ENCODE measurements at places on chromosomes 12 and 14. TPM values are rescaled to one million over a fixed set of nuclear protein-coding genes. Genes with fewer than 3 reads are reported as not detected.

- DNase-seq, result no peak
Measured at GRCh38 chr12:121530600-121531355, 50.0 kb downstream of the KDM2B start.

- DNase-seq, result no peak
Measured at GRCh38 chr14:96944297-96944696, 147.1 kb downstream of the VRK1 start.

DNA sequence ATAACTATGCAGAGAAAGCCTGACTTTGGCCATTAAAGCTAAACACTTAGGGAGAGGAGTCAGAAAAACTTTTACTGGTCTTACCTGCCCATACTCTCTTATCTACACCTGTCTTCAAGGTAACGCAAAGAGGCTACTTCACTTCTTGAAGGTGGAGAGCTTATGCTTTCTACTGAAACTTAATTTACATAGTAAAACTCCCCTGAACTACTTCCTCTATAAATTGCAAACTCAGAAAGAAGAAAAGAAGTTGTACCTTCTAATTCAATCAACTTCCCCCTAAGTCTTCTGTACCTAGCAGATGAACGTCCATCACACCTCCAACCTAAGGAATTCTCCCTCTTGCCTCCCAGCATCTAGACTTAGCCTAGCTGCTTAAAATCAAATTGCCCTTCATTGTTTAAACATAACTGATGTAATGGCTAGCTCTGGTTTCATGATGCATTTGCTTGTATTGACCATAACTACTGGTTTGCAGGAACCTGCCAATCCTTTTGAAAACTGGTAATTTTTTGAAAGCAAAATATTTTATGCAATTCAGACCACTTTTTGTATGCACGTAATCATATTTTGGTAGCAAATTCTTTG, 87.7 kb downstream of the STON2 start:
- no peak for DNase-seq

DNA sequence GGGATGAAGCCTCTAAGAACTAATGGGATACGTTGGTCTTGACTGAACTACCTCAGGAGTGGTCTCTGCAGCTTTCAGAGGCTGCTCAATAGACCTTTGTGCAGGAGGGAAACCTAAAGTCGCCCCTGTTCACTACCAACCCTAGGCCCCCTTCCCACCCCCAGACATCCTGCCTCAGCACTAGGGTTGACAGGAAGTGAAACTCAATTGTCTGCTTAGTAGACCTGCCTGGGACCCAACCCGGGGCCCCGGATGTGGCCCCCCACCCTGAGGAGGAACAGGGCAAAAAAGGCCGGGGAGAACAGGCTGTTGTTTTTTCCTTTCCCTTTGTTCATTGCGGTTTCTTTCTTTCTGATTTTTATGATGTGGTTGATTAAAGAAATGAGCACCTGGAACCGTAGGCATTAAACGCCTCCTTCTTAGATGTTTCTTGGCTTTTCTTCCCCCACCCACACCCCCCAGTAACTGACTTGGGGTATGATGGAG, 1.6 kb upstream of the DGKA start:
- no peak for DNase-seq

DNA sequence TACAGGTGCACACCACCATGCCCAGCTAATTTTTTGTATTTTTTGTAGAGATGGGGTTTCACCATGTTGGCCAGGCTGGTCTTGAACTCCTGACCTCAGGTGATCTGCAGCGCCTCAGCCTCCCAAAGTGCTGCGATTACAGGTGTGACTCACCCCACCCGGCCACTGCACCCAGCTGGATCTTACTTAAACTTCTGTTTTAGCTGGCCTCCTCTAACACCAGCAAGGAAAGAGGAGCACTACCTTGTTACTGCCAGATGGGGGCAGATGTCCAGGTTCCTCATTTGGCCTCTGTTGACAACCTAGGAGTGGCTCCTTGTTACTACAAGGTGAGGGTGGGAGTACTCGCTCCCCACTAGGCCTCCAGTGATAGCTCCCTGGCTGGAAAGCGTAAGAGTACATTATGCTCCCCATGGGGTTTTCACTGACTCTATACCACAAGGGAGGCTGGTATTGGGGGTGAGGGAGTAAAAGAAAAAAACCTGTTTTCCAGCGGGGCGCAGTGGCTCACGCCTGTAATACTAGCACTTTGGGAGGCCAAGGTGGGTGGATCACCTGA, 13.2 kb upstream of the ARF6 start:
- peak; percentile 95 for DNase-seq

Gene ALDH6A1
- total RNA-seq, result 15.6 TPM

- no peak for DNase-seq
Measured at GRCh38 chr14:99244367-99244901, 27.6 kb downstream of the BCL11B start.

- no peak for DNase-seq
Measured at GRCh38 chr14:85461432-85462133, 68.4 kb upstream of the FLRT2 start.

GRCh38 chr12:107296681-107297089, 203.3 kb upstream of the CRY1 start:
- DNase-seq, result no peak

GRCh38 chr12:16545836-16546235, 60.1 kb downstream of the LMO3 start:
- DNase-seq, result no peak

Gene HOXC10
- total RNA-seq, result 3.8 TPM

- DNase-seq, result no peak
Measured at GRCh38 chr14:50928002-50928635, 16.2 kb downstream of the PYGL start.

Gene TAPBPL
- 0.54 TPM for total RNA-seq

GRCh38 chr12:106248312-106248845, 559 bp upstream of the CKAP4 start:
- no peak for DNase-seq

DNA sequence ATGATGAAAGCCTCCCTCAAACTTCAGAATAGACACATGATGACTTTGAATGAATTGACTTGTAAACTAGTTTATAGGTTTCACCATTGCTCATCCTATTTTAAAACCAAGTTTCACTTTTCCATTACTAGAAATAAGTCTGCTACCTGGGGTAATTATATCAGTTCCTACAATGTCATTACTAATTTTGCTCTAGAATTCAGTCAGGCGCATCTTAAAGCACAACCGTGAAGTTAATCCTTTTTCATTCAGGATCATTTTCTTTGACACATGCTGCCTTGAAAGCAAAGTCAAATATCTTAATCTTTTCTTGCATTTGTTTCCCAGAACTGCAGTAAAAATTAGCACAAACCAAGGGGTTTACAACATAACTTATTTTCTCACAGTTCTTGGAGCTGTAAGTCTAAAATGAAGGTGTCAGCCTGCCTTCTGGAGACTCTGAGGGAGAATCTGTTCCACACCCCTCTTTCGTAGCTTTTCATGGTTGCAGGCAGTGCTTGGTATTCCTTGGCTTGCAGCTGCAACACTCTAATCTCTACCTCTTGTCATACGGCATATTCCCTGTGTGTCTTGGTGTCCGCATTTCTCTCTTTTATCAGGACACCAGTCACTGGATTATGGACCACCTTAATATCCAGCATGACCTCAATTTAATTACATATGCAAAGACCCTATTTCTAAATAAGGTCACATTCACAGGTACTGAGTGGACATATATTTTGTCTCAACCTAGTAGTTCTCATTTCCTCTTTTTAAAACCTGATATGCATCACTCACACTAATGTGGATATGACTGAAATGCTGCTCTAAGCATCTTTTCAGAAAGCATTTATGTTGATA, 114.3 kb upstream of the PDZRN4 start:
- DNase-seq, result no peak

GRCh38 chr14:93027810-93028723, 87.7 kb downstream of the ITPK1 start:
- DNase-seq, result no peak

- DNase-seq, result no peak
Measured at GRCh38 chr14:106822905-106823304, 1296.5 kb downstream of the TMEM121 start.

- DNase-seq, result no peak
Measured at GRCh38 chr14:70064136-70064865, 124.5 kb downstream of the SLC8A3 start.

DNA sequence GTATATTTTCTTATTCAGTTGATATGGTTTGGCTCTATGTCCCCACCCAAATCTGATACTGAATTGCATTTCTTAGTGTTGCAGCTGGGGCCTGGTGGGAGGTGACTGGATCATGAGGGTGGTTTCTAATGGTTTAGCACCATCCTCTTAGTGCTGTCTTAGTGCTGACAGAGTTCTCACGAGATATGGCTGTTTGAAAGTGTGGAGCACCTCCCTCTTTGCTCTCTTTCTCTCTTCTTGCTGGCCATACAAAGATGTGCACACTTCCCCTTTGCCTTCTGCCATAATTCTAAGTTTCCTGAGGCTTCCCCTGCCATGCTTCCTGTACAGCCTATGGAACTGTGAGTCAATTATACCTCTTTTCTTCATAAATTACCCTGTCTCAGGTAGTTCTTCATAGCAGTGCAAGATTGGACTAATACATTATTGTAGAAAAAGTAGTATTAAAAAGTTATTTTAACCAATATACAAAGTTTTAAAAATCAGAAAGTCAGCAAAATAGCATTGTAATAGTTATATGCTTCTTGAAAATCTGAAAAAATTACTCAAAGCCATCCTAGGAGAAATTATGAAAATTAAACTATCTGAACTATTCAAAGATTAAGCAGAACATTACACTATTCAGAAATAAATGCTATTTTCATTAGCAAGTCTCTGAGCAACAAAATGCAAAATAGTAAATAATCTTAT, 84.1 kb downstream of the PPP1R12A start:
- no peak for DNase-seq

GRCh38 chr12:113940357-113941207, 25.5 kb downstream of the RBM19 start:
- no peak for DNase-seq

GRCh38 chr14:28381656-28382055, 384.9 kb upstream of the FOXG1 start:
- DNase-seq, result no peak

Gene SYCP3
- total RNA-seq, result not detected

DNA sequence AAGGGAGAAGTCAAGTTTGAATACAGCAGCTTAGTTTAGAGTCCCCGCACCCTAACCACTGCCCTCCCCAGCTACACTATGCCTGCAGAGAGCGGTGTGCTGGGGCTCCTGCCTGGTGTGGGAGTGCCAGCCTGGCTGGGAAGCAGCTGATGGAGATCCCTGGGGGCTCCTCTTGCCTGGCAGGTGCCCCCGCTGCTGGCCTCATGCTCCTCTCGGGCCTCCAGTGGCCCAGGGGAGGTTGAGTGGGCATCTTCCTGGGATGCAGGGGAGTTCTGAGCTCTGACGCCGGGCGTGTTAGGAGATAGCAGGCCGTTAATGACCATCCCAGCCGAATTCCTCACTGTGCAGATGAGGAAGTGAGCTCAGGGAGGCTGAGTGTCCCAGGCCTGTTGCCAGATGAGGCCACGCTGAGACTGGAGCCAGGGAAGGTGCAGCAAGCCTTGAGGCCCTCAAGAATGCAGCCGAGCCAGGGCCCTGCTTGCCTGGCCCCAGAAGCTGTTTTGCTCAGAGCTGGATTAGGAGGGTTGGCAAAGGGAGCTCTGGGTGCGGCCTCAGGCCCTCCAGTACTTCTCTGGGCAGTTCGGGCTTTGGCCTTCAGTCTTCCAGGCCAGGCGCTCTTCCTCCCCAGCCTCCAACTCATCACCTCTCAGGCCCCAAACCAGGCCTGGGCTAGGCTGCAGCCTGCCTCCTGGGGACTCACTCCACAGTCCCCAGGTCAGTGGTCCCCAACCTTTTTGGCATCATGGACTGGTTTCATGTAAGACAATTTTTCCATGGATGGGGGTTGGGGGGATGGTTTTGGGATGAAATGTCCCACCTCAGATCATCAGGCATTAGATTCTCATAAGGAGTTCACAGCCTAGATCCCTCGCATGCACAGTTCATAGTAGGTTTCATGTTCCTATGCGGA, 6.6 kb upstream of the CYP46A1 start:
- DNase-seq, result no peak

DNA sequence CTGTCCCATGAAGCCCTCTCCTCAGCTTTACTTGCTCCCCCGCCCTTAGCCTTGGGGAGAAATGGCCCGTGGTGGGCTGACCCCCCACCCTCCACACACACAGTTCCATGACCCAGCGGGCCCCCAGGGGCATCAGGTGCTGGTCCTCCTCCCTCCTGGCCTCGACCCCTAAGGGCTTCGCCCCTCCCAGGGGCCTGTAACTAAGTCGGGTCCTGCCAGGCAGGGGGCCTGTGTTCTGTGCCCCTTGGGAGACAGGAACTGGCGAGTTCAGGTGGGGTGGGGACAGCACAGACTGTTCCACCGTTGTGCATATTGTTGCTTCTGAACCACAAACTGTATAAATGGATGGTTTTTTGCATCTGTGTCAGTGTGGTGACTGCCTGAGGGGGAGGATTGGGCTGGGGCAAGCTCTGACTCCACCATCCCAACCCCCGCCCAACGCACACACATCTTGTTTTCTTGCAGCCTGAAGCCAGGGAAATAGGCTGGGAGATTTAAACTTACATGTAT, 8.8 kb downstream of the TAMALIN start:
- no peak for DNase-seq

Gene HSPB8
- total RNA-seq, result 3.5 TPM

Gene CELA1
- total RNA-seq, result not detected

Gene SOX5
- total RNA-seq, result 0.52 TPM

Gene GNB3
- 8.7 TPM for total RNA-seq

DNA sequence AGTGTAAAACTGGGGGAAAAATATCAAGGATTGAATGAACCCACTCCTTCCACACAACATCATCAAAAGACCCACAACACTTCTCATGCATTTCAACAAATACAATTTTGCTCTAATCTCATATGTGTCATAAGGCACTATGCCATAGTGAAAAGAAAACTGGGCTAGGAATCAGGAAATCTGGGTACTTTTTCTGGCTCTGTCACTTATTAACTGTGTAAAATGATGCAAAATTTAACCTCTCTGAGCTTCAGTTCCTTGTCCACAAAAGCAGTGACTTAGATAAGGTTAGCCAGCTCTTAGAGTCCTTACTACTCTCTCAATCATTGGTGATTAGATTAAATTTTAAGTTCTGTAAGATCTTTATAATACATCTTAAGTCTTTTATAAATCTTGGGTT, 250.5 kb upstream of the SOX5 start:
- no peak for DNase-seq

DNA sequence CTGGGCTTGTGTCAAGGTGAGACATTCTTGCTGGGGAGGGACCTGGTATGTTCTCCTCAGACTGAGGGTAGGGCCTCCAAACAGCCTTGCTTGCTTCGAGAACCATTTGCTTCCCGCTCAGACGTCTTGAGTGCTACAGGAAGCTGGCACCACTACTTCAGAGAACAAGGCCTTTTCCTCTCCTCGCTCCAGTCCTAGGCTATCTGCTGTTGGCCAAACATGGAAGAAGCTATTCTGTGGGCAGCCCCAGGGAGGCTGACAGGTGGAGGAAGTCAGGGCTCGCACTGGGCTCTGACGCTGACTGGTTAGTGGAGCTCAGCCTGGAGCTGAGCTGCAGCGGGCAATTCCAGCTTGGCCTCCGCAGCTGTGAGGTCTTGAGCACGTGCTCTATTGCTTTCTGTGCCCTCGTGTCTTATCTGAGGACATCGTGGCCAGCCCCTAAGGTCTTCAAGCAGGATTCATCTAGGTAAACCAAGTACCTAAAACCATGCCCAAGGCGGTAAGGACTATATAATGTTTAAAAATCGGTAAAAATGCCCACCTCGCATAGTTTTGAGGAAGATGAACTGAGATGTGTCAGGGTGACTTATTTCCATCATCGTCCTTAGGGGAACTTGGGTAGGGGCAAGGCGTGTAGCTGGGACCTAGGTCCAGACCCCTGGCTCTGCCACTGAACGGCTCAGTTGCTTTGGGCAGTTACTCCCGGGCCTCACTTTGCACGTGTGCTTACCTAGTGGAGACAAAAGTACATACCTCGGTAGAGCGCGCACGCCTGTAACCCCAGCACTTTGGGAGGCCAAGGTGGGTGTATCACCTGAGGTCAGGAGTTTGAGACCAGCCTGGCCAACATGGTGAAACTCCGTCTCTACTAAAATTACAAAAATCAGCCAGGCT, 4.3 kb downstream of the GAPDH start:
- no peak for DNase-seq
